ENCODE measurements at places on chromosomes 4 and X. TPM values are rescaled to one million over a fixed set of nuclear protein-coding genes. Genes with fewer than 3 reads are reported as not detected.

The NEK1 gene
- 8.6 TPM for total RNA-seq

The MAP3K15 gene
- total RNA-seq: 0.31 TPM

The F8A2 gene
- total RNA-seq: not detected

The CXCL3 gene
- not detected for total RNA-seq

The LUZP4 gene
- total RNA-seq: not detected

The DSPP gene
- total RNA-seq: not detected

The APELA gene
- not detected for total RNA-seq

The ZNF157 gene
- total RNA-seq: 0.40 TPM

The FAM9C gene
- total RNA-seq: not detected

The TGIF2LX gene
- total RNA-seq: not detected

The ATP2B3 gene
- not detected for total RNA-seq

The SATL1 gene
- total RNA-seq: not detected

The SMAD1 gene
- 4.3 TPM for total RNA-seq

The PRDM8 gene
- total RNA-seq: 3.6 TPM

The UCHL1 gene
- 0.35 TPM for total RNA-seq

The IBSP gene
- total RNA-seq: not detected

The TEX13A gene
- total RNA-seq: not detected

The COL4A5 gene
- total RNA-seq: not detected

The SPRY1 gene
- 60.2 TPM for total RNA-seq

Data from activated CD4-positive, alpha-beta T cell treated with anti-CD3 and anti-CD28 coated beads, Interleukin-2, amount 10 ng/mL, durations not matched to agents 24 days and 14 days (primary cell).